ENCODE measurements at places on chromosomes 1 and 21. TPM values are rescaled to one million over a fixed set of nuclear protein-coding genes. Genes with fewer than 3 reads are reported as not detected.

Gene KRTAP12-3
- total RNA-seq, result not detected

Gene NT5C1A
- 26.6 TPM for total RNA-seq

Gene PGBD5
- total RNA-seq, result 7.0 TPM

Gene CELA3A
- total RNA-seq, result not detected

Gene CR1L
- total RNA-seq, result not detected

Gene AMY1C
- total RNA-seq, result not detected

Gene IFFO2
- 4.4 TPM for total RNA-seq

Gene RUNX3
- total RNA-seq, result 0.25 TPM

Gene OR2C3
- 0.04 TPM for total RNA-seq

Gene PCP4
- 2.8 TPM for total RNA-seq

Gene SLC1A7
- total RNA-seq, result 0.08 TPM

Gene KCND3
- total RNA-seq, result 23.0 TPM

All from heart left ventricle (tissue), 16 donors.